ENCODE measurements at places on chromosomes 3 and 15.

GRCh38 chr15:60635507-60636352 lies 156.8 kb upstream of the ICE2 start:
- DNase-seq, result no peak

- no peak for DNase-seq
Measured at GRCh38 chr15:71612869-71613268, 197.5 kb upstream of the NR2E3 start.

DNA sequence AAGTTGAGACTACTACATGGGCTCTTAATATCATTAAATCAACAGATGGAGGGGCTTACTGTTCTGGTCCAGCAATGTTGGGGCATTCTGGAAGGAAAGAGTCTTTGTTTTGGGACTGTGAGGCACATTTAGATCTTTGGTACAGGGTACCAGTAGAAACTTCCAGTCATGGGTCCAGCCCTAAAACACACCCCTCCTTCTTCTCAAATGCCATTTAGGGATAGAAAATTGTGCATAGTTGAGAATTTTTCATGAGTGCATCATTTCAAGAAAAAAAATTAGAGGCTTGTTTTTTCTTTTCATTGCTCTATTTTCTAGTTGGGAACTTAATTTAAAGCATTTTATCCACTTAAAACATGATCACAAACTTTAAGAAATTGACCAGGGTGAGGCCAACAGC lies 4.1 kb upstream of the RTP1 start:
- no peak for DNase-seq

DNA sequence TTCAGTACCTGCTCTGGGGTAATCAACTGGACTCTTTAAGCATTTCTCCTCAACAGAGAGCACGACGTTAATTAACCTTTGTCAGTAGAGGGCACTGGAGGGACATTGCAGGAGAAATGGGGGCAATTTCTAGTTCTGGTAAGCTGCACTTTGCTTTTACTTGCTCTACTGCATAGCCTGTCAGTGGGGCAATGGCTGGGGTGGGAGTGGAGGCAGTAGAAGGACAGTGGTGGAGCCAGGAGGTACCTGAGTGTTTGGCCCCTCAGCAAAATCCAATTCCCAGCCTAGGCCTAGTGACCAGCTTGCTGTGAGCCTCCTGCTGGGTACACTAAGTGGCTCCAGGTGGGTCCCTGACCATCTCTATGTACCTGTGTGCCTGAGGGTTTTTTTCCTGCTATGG lies 18.3 kb upstream of the MED12L start:
- no peak for DNase-seq

DNA sequence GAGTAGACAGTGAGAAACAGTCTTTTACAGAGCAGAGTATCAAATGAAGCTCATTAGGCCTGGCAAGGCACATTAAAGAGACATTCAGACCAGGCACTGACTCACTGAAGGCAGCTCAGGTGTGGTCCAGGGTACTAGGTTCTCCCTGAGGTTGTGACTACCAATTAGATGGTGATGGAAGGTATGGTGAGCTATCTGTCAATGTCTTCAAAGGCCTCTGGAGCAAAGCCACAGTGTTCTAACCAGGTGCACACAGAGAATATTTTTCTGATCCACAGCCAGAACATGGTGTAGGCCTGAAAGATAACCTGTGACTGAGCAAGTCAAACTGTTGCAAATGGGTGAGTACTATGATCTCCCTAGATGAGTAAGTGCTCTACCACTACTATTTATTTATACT lies 51.5 kb downstream of the EOMES start:
- no peak for DNase-seq

DNA sequence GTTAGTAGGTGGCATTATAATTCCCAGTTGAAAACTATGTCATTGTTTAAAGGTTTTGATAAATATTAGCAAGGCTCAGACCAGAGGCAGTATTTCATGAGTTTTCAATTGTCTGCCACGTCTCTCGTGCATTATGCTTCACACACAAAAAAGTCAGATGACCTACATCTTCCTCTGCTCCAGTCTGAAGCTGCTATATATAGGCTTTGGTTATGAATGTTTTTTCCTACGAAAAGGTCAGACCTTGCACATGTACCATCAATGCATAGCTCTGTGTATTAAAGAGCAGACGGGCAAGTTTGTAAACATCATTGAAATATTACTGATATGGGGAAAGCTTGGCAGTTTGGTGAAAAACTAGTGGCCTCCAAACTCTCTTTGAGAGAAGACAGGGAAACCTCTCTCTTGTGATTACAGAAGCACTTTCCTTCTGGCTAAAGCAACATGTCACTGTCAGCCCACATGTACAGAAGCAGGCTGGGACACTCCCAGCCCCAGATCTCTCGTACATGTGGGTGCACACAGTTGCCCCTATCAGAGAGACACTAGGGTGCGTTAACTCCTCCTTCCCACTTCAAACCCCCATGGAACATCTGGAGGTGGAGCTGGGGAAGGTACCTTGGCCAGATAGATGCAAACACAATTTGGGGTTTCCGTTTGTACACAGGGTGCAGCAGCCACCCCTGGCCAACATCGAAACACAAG lies 184.0 kb upstream of the BCL6 start:
- DNase-seq, result no peak

- DNase-seq, result no peak
Measured at GRCh38 chr3:79170021-79170420, 597.8 kb downstream of the ROBO1 start.

DNA sequence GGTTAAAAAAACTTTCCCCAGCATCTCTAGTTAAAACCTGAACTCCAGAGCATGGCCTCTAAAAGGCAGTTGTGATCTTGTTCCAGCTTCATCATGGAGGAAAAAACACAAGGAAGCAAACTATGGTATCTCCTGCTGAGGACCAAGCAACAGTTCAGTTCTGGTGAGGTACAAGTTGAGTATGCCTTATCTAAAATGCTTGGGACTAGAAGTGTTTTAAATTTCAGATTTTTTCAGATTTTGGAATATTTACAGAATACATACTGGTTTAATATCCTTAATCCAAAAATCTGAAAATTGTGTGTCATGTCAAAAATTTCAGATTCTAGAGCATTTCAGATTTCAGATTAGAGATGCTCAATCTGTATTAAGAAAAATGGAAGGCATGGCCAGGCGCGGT lies 9.7 kb downstream of the DBR1 start:
- no peak for DNase-seq

DNA sequence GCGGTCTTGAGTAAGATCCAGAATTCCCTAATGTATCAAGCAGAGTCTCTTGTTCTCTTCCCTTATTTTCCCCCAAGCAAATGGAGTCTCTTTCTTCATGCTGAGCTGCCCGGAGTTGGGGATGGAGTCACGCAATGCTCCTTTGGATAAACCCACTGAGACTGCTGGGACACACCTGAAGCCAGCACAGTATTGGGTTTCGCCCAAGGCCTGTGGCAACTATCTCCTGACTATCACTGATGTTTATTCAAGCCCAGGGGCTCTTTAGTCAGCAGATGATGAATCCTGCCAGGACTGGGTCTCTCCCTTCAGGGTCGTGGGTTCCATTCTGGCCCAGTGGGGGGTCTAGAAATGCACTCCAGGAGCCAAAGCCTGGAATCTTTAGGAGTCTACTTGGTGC lies 11.3 kb downstream of the USF3 start:
- no peak for DNase-seq

- no peak for DNase-seq
Measured at GRCh38 chr3:116444819-116445310, 422 bp downstream of the LSAMP start.

DNA sequence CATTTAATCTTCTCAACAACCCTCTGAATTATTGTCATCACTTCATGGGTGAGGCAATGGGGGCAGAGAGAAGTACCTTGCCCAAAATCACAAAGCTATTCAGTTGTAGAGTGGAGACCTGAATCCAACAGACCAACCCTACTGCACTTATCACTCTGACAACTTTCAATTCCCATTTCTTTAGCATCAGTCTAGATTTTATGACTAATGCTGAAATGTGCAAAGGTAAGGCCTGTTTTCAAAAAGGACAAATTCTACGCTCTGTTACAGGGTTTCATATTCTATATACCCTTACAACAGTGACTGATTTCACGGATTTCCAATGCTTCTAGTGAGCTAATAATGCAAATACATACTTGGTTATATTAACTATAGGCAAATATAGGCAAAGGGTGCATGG lies 286.0 kb downstream of the ADAMTS17 start:
- DNase-seq, result no peak

DNA sequence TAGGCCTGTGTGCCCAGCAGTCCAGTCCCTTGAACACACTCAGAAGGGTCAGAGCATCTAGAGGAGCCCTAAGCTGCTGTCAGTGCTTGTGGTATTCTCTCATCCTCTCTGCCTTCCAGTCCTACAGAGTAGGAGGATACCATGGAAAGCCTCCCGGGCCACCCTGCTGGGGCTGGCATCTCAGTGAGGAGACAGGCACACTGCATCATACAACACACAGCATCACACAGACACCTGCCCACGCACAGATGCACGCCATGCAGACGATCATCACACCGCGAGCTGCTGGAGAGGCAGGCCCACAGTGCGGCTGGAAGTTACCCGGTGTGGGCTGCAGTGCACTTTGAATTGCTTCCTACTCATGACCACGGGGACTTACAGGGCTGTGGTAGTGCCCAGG lies 15.2 kb downstream of the GABRA5 start:
- no peak for DNase-seq

- DNase-seq, result no peak
Measured at GRCh38 chr3:146504498-146505197, 35.3 kb upstream of the PLSCR2 start.

DNA sequence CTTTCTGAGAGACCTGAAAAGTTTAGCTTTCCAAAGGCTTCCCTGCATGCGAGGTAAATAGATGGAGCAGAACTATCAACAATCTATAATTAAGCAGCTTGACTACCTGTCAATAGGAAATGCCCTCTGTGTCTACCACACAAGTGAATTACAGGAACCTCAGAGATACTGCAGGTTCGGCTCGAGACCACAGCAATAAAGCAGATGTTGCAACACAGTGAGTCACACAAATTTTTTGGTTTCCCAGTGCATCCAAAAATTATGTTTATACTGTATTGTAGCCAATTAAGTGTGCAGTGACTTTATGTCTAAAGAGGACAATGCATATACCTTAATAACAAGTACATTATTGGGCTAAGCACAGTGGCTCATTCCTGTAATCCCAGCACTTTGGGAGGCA lies 252.0 kb downstream of the UBE2E2 start:
- DNase-seq, result no peak

DNA sequence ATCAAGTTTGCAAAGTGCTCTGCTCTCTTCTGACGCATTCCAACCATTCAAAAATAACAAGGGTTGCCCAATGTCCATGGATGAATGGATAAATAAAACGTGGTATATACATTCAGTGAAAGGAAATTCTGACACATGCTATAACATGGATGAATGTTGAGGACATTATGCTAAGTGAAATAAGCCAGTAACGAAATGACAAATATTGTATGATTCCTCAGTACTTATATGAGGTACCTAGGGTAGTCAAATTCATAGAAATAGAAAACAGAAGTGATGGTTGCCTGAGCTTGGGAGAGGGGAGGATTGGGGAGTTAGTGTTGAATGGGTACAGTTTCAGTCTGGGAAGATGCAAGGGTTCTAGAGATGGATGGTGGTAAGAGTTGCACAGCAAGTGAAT lies 33.9 kb downstream of the SH3BP5 start:
- DNase-seq, result no peak

DNA sequence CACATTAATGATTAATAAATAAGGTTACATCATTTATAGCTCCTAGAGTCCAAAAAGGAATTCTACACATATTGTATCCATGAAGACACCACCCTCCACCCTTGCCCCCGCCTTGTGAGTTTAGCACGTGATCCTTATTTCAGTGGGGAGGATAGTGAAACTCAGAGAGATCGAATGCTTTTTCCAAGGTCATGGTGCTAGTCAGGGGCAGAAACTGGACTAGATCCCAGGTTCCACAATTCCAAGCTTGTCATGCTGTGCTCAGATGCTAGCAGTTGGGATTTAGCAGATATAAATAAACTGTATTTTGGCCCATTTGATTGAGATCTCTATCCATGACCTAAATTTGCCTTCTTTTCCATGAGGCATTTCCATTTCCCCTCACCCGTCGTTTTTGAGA lies 227.4 kb upstream of the THRB start:
- DNase-seq, result no peak

GRCh38 chr3:53774414-53774813 lies 71.8 kb downstream of the CHDH start:
- DNase-seq, result no peak

DNA sequence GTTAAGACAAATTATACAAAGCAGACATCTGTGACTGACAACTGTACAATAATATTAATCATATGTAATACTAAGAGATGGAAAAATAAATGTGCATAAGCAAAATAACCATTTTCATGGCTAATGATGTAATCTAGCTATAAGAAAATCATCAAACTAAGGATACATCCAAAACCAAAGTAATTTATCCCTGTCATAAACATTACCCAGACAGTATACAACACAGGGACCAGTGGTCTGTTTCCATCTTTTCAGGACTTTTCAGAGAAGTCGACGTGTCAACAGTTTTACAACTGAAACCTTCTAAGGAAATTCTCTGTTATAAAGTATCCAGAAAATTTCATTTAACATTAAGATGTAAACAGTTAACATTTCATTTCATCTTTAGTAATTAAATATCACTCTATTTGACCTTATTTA lies 11.0 kb downstream of the THBS1 start:
- DNase-seq, result no peak

DNA sequence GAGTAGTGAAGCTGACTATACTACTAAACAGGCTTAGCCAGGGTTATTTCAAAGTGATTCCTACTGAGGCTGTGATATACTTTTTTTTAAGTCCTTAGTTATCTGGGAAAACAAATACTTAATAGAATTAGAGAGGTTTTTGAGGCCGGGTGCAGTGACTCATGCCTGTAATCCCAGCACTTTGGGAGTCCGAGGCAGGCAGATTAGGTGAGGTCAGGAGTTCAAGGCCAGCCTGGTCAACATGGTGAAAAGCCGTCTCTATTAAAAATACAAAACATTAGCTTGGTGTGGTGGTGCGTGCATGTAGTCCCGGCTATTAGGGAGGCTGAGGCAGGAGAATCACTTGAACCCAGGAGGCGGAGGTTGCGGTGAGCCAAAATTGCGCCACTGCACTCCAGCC lies 34.2 kb downstream of the PRTG start:
- DNase-seq, result no peak

All from left colon (tissue), 2 donors.